ENCODE measurements at places on chromosomes 2 and 18.
A peak's percentile ranks its signal among the peaks of the same experiment; 100 is the strongest.

- DNase-seq: peak; percentile 60
Observed at GRCh38 chr2:437756-438393, 150.0 kb upstream of the ALKAL2 start.

DNA sequence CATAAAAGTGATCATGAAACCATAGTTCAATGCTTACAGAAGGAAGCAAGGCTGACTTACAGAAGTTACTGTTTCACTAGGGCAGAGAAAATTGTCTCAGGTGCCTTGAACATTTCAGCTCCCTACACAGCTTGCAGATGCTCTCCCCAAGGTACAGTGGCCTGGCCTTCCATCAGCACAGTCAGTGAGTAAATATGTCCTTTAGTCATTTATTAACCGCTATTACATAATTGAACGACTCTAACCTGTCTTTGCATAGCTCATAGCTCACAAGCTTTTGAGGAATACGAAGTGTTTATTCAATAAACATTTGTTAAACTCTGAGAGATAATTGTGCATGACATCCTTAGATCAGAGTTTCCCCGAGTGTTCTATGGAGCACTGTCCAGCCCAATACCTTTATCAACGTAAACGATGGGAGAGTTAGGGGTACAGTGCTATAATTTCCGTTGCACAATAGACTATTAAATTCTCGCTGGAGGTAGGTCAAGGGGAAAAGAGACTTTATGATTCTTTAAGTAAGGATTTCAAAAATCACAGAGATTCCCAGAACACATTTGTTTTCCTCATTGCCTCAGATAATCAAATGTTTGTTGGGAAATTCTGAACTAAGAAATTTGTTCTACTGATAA is 677.8 kb downstream of the TSN start:
- no peak for DNase-seq

- DNase-seq: peak; percentile 24
Observed at GRCh38 chr2:47905386-47906156, 727 bp downstream of the FBXO11 start.

GRCh38 chr2:172600557-172601008 is 44.7 kb downstream of the PDK1 start:
- no peak for DNase-seq

DNA sequence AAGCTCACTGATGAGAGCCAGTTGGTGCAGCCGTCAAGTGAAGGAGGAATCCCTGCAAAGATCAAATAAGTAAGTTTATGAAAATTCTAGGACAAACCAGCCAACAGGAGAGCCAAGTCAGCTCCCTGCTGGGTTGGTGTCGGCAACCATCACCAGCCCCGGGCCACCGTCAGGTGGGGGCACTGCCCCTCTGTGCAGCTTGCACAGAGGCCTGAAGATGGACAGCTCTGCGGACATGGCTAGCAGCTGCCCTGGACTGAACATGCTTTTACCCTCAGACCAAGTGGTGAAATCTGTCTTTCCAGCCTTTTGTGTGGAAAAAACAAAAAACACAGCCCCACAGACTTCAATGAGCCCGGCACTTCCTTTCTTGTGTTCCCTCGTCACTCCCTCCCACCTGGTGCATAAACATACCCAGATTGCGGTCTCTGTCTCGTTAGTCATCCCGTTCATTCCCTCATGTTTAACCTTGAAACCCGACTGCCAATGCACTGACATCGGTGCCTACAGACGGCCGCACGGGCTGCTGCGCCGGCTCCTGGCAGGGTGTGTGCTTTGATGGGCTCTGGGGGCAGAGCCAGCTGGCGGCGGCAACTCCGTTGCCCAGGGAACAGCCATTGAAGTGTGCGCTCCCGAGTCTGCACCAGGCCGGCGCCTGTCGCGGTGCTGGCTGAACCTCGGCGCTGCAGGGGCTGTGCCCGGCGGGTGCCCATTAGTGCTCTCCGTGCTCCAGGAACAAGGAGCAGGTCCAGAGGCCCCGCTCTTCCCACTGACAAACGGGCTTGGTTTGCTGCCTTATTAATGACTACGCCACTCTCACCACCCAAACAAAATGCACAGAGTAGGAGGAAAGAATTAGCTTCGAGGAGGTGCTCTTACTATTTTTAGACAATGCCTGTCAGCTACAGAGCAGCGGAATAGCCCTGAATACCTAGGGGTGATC is 95.3 kb downstream of the EIPR1 start:
- DNase-seq: no peak

DNA sequence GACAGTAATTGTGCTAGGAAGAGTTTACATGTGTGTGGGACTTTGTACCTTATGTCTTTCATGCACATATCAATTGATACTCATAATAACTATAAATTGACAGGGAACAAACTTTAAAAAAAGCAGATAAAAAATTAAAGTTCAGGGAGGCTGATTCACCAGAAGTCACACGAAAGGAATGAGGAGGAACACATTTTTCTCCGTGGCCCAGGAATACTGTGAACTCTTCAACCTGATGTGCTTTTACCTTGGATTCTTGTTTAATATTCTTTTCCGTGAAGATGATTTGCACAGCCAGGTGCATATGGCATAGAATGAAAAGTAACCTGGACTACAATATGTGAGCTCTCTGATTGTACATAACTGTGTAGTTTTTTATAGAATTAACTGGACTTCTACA is 326.3 kb downstream of the CDH7 start:
- no peak for DNase-seq

DNA sequence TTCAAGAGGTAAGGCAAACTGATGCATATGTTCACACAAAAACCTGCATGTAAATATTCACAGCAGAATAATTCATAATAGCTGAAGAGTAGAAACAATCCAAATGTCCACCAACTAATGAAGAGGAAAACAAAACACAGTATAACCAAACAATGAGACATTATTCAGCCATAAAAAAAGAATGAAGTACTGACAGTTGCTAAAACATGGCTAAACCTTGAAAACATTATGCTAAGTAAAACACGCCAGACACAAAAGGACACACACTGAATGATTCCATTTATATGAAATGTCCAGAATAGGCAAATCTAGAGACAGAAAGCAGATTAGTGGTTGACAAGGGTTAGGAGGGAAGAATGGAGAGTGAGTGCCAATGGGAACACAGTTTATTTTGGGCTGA is 86.9 kb downstream of the SESTD1 start:
- no peak for DNase-seq

DNA sequence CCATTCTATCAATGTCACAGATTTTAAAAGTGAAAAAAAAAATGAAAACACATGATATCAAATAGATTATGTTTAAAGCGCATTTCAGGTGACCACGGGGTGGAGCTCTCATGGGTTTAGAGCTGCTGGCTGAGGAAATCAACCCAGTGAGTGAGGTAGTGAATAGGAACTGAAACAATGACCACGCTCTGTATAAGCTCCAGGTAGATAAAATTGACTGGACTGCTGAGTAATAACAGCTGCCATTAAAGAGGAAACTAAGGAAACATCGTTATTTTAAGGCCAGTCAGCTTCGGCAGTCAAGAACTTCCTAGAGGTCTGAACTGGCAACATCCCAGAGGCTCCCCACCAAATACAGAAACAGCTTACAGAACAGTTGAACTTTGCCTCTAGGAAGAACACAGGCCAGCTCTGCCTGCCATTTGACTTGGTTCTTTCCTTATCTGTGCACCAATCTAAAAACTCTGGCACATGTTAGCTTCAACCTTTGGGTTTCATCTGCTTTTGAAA is 185.9 kb downstream of the PDE1A start:
- peak; percentile 27 for DNase-seq

DNA sequence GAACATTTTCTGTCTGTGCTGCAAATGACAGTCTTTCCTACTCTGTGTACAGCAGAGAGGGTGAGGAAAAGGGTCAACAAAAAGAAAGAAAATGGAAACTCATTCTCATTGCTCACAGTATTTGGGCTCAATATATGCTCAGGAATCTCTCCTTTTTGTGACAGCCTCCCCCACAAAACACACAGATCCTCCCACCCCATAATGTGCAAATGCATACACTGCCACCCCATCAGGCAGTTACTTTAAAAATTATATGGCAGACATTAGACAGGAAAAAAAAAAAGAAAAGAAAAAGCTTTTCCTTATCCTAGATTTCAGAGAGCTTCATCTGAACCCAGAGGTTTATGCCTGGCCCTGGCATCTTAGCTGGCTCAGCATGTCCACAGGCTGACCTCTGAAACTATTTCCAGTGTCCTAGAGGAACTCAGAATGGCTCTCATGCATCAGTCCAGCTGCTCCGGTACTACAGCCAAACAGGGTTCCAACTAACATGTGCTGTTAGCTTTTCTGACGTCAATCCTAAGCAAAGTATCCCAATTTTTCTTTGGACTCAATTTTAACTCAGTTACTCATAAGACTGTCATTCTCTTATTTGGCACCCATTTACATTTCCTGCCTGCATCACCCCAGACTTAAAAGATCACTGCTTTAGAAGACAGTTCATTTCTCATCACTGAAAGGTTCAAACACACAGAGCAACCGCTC is 105.9 kb downstream of the RBMS1 start:
- no peak for DNase-seq

DNA sequence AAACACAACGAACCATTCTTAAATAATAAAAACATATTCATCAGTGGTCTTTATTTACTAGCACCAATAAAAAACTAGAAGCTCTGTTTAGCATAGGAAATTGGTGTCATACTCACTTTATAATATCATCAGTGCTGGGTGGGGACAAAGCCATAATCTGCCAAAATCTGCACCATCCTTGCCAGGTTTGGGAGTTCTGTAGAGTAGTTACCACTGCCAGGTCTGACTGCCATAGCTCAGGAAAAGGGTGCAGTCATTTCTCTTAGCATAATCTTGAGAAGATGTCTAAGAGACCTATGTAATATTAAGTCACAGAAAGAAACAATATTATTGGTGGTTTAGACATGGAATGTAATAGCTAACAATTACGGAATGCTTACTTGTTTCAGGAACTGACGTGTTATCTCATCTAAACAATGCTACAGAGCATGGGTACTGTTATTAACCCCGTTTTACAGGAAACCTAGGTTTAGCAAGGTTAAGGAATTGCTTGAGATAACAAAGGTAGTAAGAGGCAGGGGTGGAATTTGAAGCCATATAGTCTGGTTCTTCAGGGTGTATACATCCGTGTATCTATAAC is 1.6 kb upstream of the MARCHF7 start:
- no peak for DNase-seq

DNA sequence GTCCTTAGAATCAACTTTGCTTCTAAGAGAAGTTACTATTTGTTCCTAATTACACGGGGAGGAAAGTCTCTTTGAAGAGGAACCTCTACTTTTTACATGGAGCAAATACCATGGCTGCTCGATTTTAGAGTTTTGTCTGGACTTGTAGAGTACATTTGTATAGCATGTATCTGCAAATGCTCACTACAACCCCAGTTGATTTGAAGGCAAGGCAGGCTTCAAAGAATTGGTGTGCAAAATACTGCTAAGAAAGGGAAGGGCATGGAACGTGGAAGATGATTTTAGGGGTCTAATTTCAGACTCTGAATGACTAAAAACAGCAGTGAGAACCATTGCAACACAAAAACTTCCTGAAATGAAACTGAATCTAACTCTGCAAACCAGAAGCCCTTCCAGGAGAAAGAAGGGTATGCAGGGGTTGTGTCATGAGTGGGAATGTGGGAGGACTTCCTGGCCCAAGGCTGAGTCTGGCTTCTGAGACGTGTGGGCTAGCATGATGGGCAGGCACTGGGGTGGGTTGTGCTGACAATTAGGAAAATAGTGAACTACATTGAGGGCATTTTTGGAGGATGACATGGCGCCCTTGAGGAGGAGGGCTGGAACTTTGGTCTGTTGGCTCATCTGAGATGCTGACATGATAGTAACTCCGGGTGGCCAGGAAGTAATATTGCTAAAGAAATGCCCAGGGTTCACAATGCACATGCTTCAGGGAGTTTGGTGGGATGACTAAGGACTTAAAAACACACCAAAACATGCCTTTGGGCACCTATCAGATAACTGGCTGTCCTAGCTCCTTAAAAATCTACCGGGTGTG is 18.9 kb upstream of the IL1R2 start:
- no peak for DNase-seq

DNA sequence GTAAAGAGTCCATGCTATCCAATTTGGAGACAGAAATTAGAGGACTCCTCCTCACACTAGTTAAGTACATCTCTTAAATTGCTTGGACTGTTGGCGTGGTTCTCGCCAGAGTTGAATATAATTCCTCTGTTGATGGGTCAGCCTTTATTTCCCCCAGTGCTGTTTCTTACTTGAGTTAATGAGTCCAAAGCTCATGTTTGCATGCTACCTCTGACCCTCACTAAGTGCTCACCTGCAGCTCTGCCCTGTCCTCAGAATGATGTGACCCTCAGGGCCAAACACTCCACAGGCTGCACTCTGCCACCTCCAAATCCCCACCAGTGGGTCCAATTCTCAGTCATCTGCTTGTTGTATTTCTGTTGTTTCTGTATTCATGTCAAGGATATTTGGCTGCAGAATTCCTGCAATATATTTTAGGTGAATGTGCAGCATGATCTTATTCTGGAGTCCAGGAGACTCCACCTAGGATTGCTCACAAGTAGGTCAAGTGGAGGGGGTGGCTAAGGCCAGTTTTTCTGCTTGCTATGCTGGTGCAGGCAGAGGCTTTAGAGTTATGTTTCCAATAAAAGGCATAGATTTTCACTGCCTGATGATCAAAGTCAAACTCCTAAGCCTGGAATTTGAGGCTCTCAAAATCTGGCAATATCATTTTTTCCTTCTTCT is 37.8 kb downstream of the RDH14 start:
- no peak for DNase-seq

DNA sequence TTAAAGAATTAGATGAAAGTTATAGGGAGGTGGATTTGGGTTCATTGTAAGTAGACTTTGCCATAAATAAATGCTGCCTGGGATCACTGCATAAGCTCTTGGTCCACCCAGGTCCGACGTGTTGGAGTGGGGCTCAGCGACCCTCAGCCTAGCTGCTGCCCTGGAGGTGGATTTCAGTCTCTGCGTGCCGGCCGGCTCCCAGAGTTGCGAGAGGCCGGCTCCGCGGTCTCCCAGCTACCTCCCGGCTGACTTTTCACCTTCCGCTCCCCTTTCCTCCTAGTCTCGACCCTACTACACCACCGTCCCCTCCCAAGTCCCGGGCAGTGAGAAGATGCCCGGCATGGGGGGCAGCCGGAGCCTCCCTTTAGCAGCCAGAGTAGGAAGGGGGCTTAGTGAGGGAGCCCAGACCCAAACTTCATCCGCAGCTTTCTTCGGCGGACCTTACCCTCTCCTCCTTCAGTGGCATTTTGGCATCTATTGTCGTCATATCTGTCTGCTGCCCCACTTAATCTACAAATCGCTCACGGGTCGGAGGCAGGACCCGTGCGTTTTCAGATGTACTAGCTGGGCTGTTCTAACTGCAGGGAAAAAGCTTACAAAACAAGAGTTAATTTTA is 8.1 kb downstream of the EMX1 start:
- DNase-seq: peak; percentile 5

DNA sequence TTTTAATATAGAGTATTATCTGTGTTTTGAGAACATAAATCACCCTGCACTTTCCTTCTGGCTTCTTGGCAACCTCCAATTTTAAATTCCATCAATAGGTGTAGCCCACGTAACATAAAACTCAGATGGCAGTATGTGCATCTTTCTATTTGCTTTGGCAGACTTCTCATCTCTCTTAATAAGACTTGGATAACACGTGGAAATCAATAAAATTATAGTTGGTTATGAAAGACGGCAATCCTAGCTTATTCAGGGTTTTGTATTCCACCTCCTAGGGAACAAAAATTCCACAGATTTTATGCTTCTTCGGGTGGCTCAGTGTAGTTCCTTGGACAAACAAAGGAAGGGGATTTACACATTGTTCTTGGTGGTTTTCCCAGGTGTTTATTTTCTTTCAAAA is 299.3 kb downstream of the RND3 start:
- no peak for DNase-seq

GRCh38 chr2:8141780-8142179 is 540.1 kb upstream of the ID2 start:
- DNase-seq: no peak

- no peak for DNase-seq
Observed at GRCh38 chr2:179354739-179355537, 90.3 kb upstream of the SESTD1 start.
